Fibroblast of villous mesenchyme (primary cell): ENCODE measurements at places on chromosomes 2 and 18. TPM values are rescaled to one million over a fixed set of nuclear protein-coding genes. Genes with fewer than 3 reads are reported as not detected.

Gene RBM45
- total RNA-seq: 16.8 and 19.0 TPM in 2 replicates

Gene APCDD1
- total RNA-seq: 3.5 and 5.8 TPM in 2 replicates

Gene FBLN7
- total RNA-seq: 1.3 and 6.1 TPM in 2 replicates

Gene RTTN
- 15.1 and 24.2 TPM in 2 replicates for total RNA-seq

Gene SCG2
- total RNA-seq: 0.86 and 0.97 TPM in 2 replicates

Gene DSG4
- not detected in 2 replicates for total RNA-seq

Gene UGT1A6
- not detected in 2 replicates for total RNA-seq

Gene KCNG3
- under 0.01 TPM in 1 of 2 replicates, not detected in the other for total RNA-seq

Gene FBXO36
- 3.5 and 3.9 TPM in 2 replicates for total RNA-seq

Gene CHN1
- 45.3 and 64.1 TPM in 2 replicates for total RNA-seq

Gene FOXI3
- total RNA-seq: not detected in 2 replicates

Gene AKAIN1
- not detected in 2 replicates for total RNA-seq

Gene GCC2
- 21.3 and 30.7 TPM in 2 replicates for total RNA-seq
